Omental fat pad (tissue), 4 donors: ENCODE measurements at places on chromosomes 5 and 9. TPM values are rescaled to one million over a fixed set of nuclear protein-coding genes. Genes with fewer than 3 reads are reported as not detected.

The NEUROG1 gene
- not detected for total RNA-seq

The ECSCR gene
- 57.4 TPM for total RNA-seq

The MARCHF6 gene
- 153 TPM for total RNA-seq

The PCDHB12 gene
- total RNA-seq = 2.1 TPM

The IL9 gene
- not detected for total RNA-seq

The SPINK7 gene
- not detected for total RNA-seq

- DNase-seq = no peak
Measured at GRCh38 chr9:134165357-134166315, 1.3 kb upstream of the RNU6ATAC start.

DNA sequence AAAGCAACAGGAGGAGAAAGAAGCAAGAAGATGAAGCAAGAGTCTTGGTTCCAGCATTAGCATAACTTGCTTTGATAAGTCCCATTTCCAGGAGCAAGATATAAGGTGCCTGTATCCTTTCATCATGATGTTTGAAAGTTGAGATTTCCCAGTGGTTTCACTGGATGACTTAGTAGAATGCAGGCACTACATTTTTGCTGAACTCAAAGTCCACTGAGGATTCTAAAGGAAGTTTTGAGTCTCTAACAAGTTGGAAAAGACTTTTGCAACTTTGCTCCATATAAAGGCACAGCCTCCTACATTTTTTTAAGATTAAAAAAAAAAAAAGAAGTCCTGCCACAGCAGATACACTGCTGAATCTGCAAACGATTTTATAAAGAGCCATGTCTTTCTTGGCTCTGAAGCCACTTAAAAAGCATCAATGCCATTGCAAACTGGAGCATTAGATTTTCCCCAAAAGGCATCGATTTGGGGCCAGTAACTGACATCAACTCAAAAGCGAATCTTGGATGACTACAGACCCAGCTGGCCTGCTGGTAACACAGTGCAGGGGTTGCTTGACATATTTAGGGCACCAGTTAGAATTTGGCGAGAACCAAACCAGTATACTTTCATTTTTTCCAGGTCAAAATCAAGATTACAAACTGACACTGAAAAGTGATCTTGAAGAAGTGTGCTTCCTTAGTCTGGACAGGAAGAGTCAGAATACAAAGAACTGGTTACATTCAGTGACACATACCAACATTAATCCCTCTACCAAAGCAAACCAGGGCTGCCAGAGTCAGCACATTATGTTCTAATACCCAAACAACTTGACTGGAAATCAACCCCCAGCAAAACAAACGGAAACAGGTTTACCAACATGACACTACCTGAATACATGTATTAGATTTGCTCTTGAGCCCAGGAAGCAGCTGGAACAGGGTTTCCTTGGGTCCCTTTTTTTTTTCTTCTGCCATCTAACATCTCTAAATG is 39.1 kb upstream of the KCNV2 start:
- DNase-seq = no peak

DNA sequence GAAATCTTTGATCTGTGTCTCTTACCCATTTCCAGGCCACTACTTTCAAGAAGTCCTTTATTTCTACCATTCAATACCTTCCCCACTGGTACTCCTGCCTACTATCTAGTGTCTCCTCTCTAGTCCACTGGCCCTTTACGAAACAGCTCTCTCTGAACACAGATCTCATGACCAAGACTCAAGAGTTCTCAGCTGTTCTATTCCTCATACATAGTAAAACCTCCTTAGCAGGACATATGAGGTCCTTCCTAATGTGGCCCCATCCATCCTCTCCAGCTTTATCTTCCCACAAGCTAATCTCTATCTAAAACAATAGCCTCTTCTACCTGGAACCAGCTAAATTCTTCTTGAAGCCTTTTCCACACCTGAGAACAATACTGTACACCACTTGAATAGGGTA is 2.6 kb downstream of the TEX10 start:
- no peak for DNase-seq

GRCh38 chr9:91833878-91834255 is 116.2 kb downstream of the ROR2 start:
- DNase-seq = no peak

GRCh38 chr9:26324786-26325443 is 567.7 kb downstream of the CAAP1 start:
- no peak for DNase-seq

GRCh38 chr9:75112789-75113188 is 24.5 kb downstream of the OSTF1 start:
- DNase-seq = no peak

GRCh38 chr5:113221294-113222176 is 213.3 kb downstream of the TSSK1B start:
- no peak for DNase-seq

DNA sequence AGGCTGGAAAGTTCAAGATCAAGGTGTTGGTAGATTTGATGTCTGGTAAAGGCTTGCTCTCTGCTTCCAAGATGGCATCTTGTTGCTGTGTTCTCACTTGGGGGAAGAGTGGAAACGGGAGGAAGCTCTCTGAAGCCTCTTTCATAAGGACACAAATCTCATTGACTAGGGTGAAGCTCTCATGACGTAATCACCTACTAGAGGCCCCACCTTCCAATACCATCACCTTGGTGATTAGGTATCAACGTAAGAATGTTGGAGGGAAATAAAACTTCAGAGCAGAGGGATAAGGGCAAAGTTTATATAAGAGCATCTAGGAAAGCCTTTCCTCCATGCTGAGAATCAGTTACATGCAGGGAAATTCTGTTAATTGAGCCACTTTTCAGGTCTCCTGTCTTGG is 15.4 kb upstream of the KLF9 start:
- no peak for DNase-seq

DNA sequence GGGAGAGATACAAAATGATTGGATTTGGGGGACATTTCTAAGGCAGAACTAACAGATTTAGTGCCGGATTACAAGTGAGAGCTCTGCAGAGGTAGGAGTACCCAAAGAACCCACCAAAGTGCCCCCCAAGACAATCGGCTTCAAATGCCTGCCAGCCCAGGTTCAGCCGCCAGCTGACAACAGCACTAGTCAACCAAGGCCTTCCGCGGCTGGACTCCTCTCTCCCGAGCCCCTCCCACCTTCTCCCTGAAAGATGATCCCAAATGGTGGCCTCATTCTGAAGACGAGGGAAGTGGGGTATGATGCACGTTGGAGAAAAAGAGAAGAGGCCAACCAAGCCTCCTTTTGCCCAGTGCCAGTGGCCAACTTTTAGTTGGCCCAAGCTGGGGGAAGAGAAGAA is 210.4 kb upstream of the SLC30A5 start:
- no peak for DNase-seq

DNA sequence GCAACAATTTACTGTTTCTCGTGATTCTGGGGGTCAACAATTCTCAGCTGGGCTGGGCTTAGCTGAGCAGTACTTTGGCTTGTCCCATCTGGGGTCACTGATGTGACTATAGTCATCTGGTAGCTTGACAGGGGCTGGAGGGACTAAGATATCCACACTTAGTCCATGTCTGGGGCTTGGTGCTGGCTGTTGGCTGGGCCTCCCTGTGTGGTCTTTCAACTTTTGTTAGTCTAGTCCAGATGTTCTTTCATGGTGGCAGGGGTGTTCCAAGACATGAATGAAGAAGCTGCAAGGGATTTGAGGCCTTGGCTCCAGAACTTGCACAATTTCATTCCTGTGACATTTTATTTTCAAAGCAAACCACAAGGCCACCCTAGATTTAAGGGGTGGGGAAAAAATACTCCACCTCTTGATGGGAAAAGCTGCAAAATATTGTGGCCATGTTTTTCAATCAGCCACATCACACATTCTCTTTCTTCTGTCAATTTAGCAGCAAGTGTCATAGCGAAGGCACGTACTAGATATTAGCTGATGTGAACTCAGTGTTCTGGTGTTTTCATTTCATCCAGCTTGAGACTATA is 59.2 kb downstream of the TSSK1B start:
- DNase-seq = no peak

GRCh38 chr5:54344653-54345052 is 34.3 kb upstream of the ARL15 start:
- no peak for DNase-seq
